Fibroblast of skin of right quadriceps (primary cell): ENCODE measurements at places on chromosomes 2 and 18.

DNA sequence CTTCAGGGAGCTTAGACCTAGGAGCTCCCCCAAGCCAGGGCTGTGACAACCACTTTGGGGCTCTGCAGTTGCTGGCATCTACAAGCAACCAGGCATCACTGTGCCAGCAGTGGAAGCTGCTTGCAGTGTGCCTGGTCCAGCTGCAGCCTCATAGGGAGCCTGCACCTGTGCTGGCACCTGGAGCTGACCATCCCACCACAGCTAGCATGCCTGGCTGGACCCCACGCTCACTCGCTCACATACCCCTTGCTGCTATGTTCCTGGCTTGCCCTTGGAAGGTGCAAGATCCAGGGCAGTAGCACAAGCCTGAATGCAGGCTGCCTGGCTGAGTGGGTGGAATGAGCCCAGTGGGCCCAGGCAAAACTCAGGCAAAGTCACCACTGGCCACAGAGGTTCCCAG is 82.5 kb downstream of the ZNF804A start:
- DNase-seq = no peak

DNA sequence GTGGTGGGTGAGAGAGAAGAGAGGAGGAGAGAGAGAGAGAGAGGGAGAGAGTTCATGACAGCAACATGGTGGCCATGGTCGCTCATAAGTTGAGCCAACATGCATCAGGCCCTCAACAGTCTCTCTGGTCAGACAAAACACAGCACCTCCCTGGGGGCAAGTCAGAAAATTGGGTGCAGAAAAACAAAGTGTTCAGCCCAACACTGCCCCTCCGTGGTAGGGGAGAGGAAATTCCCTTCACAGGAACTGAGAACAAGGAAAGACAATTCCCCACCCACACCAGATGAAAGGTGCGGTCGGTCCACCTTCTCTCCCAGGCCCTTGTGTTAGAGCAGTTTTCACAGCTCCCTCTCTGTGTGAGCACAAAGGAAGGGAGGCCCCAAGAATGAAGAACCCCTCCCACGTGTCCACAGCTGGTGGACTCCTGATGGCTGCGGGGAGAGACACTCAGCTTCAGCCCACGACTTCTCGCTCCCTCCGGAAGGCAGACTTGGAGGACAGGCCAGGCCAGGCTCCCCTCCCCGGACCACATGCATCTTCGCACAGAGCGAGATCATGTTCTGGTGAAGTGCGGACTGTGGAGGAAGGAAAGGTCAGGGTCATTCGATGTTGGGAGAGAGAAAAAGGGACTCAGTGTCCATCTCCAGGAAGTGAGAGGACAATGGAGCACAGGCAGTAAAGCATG is 181.7 kb downstream of the ANAPC1 start:
- DNase-seq = peak; percentile 49

GRCh38 chr2:216635701-216636550 is 2.7 kb downstream of the IGFBP2 start:
- no peak for DNase-seq

- DNase-seq = no peak
Observed at GRCh38 chr2:48914477-48915089, 159.1 kb upstream of the LHCGR start.

DNA sequence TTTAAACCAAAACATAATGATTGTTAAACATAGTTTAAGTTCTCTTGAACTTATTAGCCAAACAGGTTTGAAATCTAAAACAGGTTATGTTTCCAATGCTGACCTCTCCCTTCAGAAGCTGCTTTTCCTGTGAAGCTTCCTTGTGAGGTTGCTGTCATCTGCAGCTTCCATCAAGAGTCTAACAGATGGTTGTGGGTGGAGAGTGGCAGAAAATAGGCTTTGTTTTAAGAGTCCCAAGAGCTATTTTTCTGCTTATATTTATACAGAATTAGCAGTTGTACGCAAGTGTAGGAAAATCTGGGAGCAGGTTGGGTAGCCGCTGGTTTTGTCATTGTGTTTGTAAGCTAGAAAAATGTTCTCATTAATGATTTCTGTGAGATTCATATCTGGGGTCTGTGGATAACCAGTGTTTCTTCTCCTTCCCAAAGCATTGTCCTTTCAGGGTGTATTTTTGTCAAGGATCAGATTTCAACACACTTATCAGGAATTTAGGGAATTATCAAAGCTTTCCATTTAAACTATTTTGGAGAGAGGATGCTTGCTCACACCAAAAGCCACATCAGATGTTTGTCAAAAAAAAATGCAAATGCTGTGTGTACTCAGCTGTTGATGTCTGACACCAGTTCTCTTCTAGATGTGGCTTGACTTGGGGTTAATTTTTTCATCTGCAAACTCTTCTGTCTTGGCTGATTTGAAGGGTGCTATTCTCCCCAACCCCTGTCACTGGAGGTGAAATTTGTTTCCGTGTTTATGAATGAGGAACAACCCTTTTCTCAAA is 78.1 kb upstream of the KIF5C start:
- no peak for DNase-seq

DNA sequence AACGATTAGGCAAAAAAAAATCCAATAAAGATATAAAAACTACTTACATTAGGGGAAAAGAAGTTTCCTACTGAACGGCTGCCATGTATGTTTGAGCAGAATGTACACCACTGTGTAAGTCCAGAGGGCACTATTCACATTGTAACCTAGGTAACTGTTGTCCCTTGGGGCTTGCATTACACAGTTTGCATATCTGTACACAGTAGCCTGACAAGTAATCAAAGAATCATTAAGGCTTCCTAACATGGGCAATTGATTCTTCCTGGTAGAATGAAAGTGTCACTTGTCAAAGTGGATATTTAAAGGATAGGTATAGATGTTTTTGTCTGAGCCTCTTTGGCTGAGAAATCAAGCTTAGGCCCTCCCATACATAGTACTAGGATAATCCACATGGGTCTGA is 39.1 kb downstream of the PLEK start:
- DNase-seq = no peak

- DNase-seq = no peak
Observed at GRCh38 chr2:165573534-165574461, 104.3 kb downstream of the CSRNP3 start.

DNA sequence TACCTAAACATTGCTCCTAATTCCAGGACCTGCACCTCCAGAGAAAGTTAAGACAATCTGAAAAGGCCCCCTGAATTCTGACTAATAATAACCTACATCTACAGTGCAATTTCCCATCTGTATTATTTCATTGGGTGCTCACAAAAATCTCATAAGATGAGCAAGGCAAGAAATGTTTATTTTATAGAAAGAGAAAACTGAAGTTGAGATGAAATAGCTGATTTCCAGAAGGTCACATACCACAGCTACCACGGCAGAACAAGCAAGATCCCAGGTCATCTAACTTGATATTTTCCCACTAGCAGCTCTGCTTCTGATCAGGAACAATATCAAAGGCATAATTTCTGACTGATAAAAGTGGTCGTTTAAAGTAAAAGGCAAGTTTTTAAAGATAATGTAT is 105.8 kb upstream of the COL5A2 start:
- peak; percentile 28 for DNase-seq

GRCh38 chr2:128228894-128229293 is 89.8 kb downstream of the HS6ST1 start:
- DNase-seq = no peak

- DNase-seq = no peak
Observed at GRCh38 chr2:235411905-235412485, 81.8 kb upstream of the AGAP1 start.

DNA sequence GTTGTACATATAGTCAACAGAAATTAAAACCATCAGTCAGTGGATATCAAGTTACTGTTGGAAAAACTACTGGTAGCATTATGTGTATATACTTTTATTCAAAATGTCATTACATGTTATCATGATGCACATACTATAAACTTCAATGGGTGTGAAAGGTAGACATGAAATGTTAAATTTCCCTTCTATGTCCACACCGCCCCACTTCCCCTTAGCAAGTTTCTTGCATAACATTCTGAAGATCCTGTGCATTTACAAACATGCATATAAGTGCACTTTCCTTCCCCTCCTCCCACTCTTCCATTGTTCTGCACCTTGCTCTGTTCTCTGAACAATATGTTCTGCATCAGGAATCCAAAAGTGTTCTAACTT is 16.6 kb upstream of the HK2 start:
- DNase-seq = no peak

DNA sequence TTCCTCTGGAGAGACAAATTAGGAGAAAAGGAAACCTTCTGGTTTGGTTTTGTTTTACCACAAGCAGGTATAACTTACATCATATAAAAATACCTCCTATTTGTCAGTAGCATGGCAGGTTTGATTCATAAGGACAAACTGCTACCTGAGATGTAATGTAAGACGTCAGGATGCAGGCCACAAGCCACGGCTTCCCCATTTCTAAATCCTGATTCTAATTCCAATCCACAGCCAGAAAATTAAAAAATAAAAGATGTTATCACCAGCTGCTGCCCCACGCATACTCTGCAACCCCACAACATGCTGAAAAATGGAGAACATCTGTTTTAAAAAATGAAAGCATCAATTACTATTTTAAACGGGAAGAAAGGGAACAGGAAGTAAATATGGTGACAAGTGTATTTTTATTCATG is 197.6 kb downstream of the BCL11A start:
- DNase-seq = no peak

DNA sequence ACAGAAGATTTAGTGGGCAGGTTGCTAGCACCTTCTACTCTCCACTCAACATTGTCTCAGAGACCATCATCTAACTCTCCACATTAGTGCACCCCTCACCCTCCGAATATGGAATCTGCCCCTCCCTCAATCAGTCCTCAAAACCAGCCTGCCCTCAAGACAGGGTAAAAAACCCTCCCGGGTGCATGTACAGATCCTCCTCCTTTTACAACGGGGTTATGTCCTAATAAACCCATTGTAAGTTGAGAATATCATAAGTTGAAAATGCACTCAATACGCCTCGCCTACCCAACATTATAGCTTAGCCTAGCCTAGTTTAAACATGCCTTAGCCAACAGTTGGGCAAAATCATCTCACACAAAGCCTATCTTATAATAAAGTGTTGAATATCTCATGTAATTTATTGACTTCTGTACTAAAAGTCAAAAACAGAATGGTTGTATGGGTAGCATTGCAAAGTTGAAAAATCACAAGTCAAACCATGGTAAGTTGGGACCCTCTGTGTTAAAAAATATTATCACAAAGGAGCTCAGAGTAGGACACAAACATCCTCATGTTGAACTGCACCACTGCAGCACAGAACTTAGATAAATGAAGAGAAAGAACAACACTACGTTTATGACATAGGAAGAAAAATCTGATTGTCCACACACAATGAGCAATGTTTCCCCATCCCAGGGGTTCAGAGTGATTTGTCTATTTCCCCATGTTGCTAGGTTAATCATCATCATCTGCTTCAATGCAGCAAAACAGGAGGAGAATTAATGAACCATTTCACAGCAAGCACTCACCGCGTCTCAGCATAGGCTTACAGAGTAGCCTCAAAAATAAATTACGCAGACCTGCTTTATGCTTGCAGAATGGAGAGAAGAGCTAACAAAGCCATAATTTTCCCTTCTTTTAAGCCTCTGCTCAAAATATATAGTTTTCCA is 184.1 kb upstream of the ARL4C start:
- no peak for DNase-seq
